ENCODE measurements at places on chromosomes 1 and 21.

DNA sequence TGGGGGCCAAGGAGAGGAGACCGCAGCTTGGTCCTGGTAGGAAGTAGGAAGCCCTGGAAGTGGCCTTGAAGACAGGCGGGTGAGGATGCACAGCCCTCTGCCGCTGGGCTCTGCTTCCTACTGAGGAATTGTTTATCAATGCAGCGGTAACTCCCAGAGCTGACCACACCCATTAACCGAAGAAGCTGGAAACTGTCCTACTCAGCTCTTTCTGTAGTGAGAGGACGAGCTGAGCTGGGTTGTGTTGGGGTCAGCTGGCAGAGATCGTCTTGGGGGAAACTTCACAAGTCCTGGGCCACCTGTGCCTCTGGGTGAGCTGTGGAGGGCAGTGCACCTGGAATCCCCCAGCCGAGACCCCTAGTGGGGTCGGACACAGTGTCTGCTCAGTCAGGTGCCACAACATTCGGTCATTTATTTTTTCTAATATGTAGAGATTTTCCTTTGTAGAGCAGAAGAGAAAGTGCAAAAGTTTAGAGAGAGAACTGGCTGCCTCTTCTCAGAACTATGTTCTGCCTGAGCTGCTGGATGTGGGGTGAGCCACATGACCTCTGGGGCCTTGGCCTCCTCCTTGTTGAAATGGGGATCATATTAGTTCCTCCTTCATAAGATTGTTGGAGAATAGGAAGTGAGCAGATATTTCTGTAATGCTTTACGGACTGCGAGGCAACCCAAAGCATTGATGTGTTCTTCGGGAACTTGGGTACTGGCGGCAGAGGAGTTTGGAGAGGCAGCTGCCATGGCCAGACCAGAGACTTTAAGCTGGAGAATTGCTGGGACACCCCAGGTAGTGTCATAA lies 3.6 kb downstream of the NECAP2 start:
- DNase-seq, result peak; percentile 58
- peak overlapping the region; percentile 4 for H3K27ac ChIP-seq
- no peaks in the 10 kb centered on the region for H3K27me3 ChIP-seq
- no peaks in the 10 kb centered on the region for H3K36me3 ChIP-seq

DNA sequence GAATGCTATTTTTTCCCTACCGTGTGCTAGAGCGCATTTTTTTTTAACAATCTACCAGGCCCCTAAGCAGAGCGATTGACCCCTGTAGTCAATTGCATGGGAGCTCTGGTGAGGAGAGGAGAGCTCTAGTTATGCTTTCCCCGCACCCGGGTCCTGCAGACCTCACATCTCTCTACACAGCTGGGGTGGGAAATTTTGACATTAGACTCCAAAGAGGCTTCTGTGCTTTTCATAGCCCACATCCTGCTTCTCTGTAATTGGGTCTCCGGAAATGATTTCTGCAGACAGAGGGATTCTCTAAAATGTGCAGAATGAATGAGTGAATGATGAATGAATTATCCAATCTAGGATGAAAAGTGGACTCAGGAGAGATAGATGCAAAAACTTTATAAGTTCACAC lies 41.5 kb upstream of the DUSP10 start:
- H3K36me3 ChIP-seq, result no peaks in the 10 kb centered on the region
- no peak overlapping the region for H3K4me3 ChIP-seq
- no peaks in the 10 kb centered on the region for H3K4me1 ChIP-seq
- no peak overlapping the region for H3K27ac ChIP-seq

DNA sequence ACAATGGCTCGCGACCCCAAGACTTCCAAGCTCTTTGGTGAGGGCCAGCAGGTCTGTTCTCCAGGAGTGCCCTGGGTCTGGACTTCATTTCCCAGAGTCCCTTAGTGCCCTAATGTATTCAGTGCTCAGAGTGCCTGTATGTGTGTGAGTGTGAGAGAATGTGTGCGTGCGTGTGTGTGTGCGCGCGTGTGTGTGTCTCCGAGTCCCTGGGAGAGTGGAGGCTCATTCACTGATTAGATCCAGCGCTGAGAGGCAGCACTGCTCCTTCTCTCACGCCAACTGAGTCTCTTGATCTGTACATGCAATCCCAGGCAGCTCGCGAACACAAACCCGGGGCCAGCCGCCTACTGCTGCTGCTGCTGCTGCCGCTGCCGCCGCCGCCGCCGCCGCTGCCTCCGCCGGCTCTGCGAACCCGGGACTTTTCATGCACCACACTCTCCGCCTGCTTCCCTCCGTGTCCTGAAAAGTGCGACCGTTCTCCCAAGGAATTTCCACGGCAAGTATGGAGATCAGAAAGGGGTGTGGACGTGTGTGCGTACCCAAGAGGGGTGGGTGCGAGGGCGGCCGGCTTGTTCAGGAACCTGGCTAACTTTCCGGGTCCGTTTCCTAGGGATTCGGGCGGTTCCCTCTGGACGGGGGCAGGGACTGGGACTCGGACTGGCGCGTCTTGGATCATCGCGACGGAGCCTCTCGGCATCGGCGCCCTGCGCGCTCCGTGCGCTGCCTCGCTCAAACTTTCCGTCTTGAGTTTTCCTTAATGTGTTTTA lies at the start of gene RNF220:
Gene RNF220 (plus strand): TSS at position 225 of the 767 bp plus-strand sequence.
- H3K27me3 ChIP-seq, result peaks cover 12% of the 10 kb centered on the region
- H3K4me1 ChIP-seq, result peaks cover 16% of the 10 kb centered on the region
- H3K36me3 ChIP-seq, result no peaks in the 10 kb centered on the region

GRCh38 chr21:36916718-36917117 lies 49.8 kb downstream of the HLCS start:
- H3K27ac ChIP-seq, result no peak overlapping the region
- DNase-seq, result no peak
- H3K36me3 ChIP-seq, result no peaks in the 10 kb centered on the region
- H3K27me3 ChIP-seq, result no peaks in the 10 kb centered on the region
- peaks cover 1% of the 10 kb centered on the region for H3K4me1 ChIP-seq

GRCh38 chr1:93728480-93729131 lies 47.0 kb upstream of the BCAR3 start:
- H3K4me1 ChIP-seq, result peaks cover 10% of the 10 kb centered on the region
- H3K4me3 ChIP-seq, result no peak overlapping the region
- H3K36me3 ChIP-seq, result no peaks in the 10 kb centered on the region
- no peaks in the 10 kb centered on the region for H3K27me3 ChIP-seq
- H3K27ac ChIP-seq, result no peak overlapping the region

- H3K27ac ChIP-seq, result no peak overlapping the region
- no peak for DNase-seq
- no peaks in the 10 kb centered on the region for H3K27me3 ChIP-seq
- no peaks in the 10 kb centered on the region for H3K36me3 ChIP-seq
- H3K4me1 ChIP-seq, result no peaks in the 10 kb centered on the region
Observed at GRCh38 chr1:153734396-153735089, 6.7 kb downstream of the INTS3 start.

DNA sequence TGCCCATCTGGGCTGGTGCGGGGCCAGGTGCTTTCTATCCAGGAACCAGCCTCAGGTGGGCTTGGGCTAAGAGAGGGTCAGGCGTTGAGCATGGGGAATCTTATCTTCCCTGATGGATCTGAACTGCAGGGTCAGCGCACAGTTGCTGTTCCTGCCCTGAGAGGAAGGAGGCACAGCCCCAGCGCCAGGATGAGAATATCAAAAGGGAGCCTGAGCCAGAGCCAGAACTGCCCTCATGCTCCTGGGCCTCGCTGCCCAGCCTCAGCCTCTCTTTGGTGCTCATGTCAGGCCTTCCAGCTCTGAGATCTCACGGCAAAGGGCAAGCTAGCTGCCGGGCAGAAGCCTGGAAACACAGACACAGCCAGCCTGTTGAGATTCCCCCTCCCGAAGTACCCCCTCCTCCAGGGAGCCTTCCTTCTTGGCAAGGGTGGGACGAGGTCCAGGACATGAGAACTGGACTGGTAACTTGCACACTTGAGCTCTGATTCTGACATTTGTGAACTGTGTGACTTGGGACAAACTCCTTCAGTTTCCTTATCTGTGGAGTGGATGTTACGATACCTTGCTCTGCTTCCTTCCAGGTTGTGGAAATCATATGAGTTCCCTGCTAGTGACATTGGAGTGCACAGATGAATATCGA lies 1.2 kb upstream of the LAD1 start:
- DNase-seq, result no peak
- H3K4me1 ChIP-seq, result peaks cover 2% of the 10 kb centered on the region
- H3K27me3 ChIP-seq, result peaks cover 2% of the 10 kb centered on the region
- H3K4me3 ChIP-seq, result no peak overlapping the region
- no peak overlapping the region for H3K27ac ChIP-seq

GRCh38 chr1:53037159-53037558 lies 24.9 kb upstream of the PODN start:
- H3K4me1 ChIP-seq, result no peaks in the 10 kb centered on the region
- H3K27me3 ChIP-seq, result no peaks in the 10 kb centered on the region
- no peak overlapping the region for H3K4me3 ChIP-seq
- H3K36me3 ChIP-seq, result no peaks in the 10 kb centered on the region

DNA sequence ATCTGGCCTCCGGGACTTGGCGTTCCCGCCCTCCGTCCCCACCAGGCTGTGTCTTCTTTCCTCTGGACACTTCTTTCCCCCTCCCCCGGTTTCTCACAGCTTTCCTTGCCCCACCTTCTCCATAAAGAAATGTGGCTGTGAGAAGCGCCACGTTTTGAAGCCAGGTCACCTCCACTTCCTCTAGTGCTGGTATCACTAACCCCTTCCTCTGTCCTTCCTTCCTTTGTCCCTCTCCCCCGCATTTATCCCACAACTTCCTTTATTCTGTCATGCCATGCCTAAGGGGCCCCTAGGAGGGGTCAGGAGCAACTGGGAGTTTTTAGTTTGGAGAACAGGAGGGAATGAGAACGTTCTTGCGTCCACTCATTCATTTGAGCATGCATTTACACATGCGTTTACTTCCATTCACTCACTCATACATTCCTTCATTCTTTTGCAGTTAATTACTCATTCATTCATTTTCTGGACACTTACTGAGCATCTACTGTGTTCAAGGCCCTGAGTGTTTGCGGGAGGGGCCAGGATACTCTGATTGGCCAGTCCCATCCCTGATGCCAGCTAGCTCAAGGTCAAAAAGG lies 5.0 kb upstream of the ACOT11 start:
- H3K4me1 ChIP-seq, result peaks cover 4% of the 10 kb centered on the region
- no peak for DNase-seq
- H3K27ac ChIP-seq, result peak overlapping the region; percentile 70
- H3K4me3 ChIP-seq, result peak overlapping the region; percentile 53
- H3K36me3 ChIP-seq, result no peaks in the 10 kb centered on the region

- H3K27ac ChIP-seq, result no peak overlapping the region
- H3K4me3 ChIP-seq, result no peak overlapping the region
- no peaks in the 10 kb centered on the region for H3K4me1 ChIP-seq
Observed at GRCh38 chr21:14734833-14735232, 188.7 kb upstream of the SAMSN1 start.

GRCh38 chr1:184524248-184524647 lies 137.4 kb downstream of the C1orf21 start:
- H3K27me3 ChIP-seq, result no peaks in the 10 kb centered on the region
- DNase-seq, result no peak
- no peak overlapping the region for H3K27ac ChIP-seq

DNA sequence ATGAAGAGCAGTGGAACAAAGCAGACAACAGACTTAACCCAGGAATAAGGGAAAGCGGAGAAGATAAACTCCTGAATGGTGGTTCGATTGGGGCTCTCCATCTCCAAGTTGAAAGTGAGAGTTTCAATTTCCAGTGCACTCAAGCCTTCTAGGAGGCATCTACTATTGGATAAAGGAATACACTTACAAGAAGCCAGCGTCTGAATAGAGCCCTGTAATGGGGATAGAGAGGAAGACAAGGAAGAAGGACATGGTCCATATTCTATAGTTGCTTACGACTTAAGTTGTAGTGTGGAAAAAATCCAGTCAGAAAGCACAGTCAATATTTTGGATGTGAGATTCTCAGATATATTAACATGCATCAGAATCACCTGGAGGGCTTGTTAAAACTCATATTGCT lies at the start of gene OR6K2:
Gene OR6K2 (minus strand): TSS at position 101 of the 400 bp plus-strand sequence. CDS start 0 bp downstream, at position 101.
- H3K4me3 ChIP-seq, result no peak within 1 kb of the TSS
- H3K4me1 ChIP-seq, result no peaks in the 10 kb centered on the region
- no peak for DNase-seq

DNA sequence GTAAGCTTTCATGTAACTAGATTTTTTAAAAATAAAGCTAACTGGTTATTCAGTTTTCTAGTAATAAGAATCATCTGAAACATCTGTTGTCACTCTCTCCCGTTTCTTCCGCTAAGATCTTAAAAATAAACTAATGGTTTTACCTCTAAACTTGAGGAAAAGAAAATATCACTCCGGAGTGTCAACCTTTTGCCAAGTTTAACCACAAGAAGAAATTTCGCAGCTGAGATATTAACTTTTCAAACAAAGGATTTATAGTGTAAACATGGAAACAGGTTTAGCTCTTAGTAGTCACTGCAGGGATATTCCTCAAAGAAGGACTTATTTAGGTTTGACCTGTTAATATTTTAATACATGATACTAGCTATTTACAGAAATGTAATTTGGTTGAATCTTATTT lies 954.9 kb downstream of the ADGRL2 start:
- no peaks in the 10 kb centered on the region for H3K4me1 ChIP-seq

- peaks cover 6% of the 10 kb centered on the region for H3K4me1 ChIP-seq
- no peak overlapping the region for H3K27ac ChIP-seq
- no peaks in the 10 kb centered on the region for H3K27me3 ChIP-seq
Observed at GRCh38 chr1:234564035-234565029, 45.6 kb downstream of the IRF2BP2 start.

GRCh38 chr1:25874635-25875153 lies 814 bp downstream of the PAQR7 start:
- H3K27ac ChIP-seq, result peak overlapping the region; percentile 91
- H3K27me3 ChIP-seq, result no peaks in the 10 kb centered on the region
- no peaks in the 10 kb centered on the region for H3K36me3 ChIP-seq
- H3K4me1 ChIP-seq, result peaks cover 39% of the 10 kb centered on the region
- peak overlapping the region; percentile 56 for H3K4me3 ChIP-seq
- no peak for DNase-seq

GRCh38 chr1:180392020-180392419 lies 110.4 kb downstream of the ACBD6 start:
- H3K36me3 ChIP-seq, result no peaks in the 10 kb centered on the region
- H3K4me1 ChIP-seq, result no peaks in the 10 kb centered on the region
- H3K27ac ChIP-seq, result no peak overlapping the region
- H3K27me3 ChIP-seq, result no peaks in the 10 kb centered on the region

DNA sequence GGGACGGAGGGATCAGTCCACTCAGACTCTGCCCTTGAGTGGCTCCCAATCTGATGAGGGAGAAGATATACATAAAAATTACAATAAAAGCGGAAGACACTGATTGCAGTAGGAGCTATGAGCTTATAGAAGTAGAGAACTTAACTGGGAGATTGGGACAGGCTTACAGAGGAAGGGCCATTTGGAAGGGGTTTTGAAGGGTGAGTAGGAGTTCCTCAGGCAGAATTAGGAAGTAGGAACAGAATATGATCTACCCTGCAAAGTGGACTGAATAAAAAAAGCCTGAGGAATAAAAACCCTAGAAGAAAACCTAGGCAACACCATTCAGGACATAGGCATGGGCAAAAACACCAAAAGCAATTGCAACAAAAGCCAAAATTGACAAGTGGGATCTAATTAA lies 9.2 kb upstream of the WASF2 start:
- no peak overlapping the region for H3K4me3 ChIP-seq
- no peak overlapping the region for H3K27ac ChIP-seq
- H3K36me3 ChIP-seq, result no peaks in the 10 kb centered on the region
- peaks cover 9% of the 10 kb centered on the region for H3K4me1 ChIP-seq
- no peaks in the 10 kb centered on the region for H3K27me3 ChIP-seq

GRCh38 chr1:115647047-115647446 lies 5.3 kb downstream of the VANGL1 start:
- H3K27me3 ChIP-seq, result no peaks in the 10 kb centered on the region
- H3K4me1 ChIP-seq, result peaks cover 8% of the 10 kb centered on the region
- no peak for DNase-seq
- H3K27ac ChIP-seq, result no peak overlapping the region
- no peak overlapping the region for H3K4me3 ChIP-seq

- no peaks in the 10 kb centered on the region for H3K36me3 ChIP-seq
- no peak for DNase-seq
- H3K4me3 ChIP-seq, result no peak overlapping the region
- H3K27ac ChIP-seq, result no peak overlapping the region
Observed at GRCh38 chr1:198359024-198359653, 181.3 kb downstream of the ATP6V1G3 start.
